ENCODE measurements at places on chromosomes 16 and 17.
A peak's percentile ranks its signal among the peaks of the same experiment; 100 is the strongest.

GRCh38 chr16:85715169-85716021 is 26.6 kb upstream of the GINS2 start:
- DNase-seq, result peak; percentile 15

- DNase-seq, result no peak
These were observed 1.3 kb upstream of the TNFSF13 start for GRCh38 chr17:7557147-7557764.

GRCh38 chr16:77169650-77170236 is 21.2 kb upstream of the MON1B start:
- no peak for DNase-seq

DNA sequence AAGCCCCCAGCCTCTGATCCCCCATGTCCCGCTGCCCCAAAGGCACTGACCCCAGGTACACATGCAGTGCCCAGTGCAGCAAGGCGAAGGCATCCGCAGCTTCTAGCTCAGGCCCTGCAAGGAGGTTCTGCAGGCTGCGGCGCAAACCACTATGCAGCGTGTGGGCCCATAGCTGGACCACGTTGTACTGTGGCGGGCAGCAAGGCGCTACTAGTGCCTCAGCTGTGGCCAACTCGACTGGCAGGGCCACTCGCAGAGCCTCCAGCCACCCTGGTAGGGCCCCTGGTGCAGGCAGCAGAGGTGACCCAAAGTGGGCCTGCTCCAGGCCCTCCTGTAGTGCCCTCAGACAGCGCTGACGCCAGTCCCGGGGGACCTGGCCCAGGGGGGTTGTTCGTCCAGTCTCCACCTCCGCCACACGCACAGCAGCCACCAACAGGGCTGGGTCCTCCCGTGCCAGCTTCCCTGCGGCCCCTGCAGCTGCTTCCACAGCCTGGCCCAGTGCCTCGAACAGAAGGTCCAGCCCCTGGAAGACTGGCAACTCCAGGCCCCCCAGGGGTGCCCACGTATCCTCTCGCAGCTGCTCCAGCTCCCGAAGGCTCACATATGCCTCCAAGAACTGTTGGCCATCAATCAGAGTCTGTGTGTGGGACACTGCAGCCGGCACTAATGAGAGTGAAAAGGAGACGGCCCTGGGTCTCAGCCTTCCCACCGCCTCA is 2.6 kb downstream of the EXOC3L1 start:
- no peak for DNase-seq

DNA sequence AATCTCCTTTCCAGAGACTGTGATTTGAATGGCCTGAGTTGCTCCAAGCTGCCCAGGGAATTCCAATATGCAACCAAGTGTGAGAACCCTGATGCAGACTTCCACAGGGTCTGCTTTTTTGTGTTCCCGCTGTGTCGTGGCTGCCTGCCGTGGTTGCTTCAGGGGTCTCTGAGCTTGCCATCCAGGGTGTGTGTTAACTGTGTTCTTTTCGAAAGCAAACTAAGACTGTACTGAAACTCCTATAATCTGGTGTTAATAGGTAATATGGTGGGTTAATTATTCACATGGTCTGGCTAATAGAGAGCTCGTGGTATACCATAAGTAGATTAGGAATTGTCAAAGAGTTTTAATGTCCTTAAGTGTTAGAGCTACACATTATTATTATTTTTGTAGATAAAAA is 20.7 kb downstream of the UBN1 start:
- no peak for DNase-seq

- DNase-seq, result no peak
These were observed 16.3 kb downstream of the C16orf46 start for GRCh38 chr16:81060576-81061306.

DNA sequence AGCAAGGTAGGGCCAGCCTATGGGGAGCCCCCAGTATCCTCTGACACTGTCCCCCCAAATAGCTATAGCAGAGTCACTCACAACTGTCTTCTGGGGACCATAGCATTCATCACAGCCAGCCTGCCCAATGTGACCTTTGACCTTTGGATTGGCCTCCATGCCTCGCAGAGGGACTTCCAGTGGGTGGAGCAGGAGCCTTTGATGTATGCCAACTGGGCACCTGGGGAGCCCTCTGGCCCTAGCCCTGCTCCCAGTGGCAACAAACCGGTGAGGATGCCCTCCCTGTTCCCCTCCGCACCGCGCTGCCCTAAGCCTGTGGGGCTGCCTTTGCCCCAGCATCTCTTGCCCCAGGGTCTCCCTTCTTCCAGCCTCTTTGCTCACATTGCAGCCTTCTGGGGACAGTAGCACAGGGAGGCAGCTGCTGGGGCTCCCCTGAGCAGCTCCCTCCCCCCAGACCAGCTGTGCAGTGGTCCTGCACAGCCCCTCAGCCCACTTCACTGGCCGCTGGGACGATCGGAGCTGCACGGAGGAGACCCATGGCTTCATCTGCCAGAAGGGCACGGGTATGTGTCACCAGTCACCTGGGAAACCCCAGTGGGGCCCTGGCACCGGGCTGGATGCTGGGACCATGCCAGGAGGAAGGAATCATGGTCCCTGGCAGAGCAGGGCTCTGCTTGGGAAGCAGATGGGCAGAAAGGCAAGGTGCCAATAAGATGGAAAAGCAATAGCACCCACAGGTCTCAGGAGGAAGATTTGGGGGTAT is 61.1 kb downstream of the MRC2 start:
- no peak for DNase-seq

All from astrocyte (in vitro differentiated cells and primary cell).